Natural killer cell treated with Interleukin-12 subunit alpha and Interleukin-12 subunit beta and Interleukin-15 and Interleukin-18, amount 100 ng/mL, for 72 hours (primary cell): ENCODE measurements at places on chromosomes 12 and 14. TPM values are rescaled to one million over a fixed set of nuclear protein-coding genes. Genes with fewer than 3 reads are reported as not detected.

The BDKRB2 gene
- total RNA-seq = not detected

DNA sequence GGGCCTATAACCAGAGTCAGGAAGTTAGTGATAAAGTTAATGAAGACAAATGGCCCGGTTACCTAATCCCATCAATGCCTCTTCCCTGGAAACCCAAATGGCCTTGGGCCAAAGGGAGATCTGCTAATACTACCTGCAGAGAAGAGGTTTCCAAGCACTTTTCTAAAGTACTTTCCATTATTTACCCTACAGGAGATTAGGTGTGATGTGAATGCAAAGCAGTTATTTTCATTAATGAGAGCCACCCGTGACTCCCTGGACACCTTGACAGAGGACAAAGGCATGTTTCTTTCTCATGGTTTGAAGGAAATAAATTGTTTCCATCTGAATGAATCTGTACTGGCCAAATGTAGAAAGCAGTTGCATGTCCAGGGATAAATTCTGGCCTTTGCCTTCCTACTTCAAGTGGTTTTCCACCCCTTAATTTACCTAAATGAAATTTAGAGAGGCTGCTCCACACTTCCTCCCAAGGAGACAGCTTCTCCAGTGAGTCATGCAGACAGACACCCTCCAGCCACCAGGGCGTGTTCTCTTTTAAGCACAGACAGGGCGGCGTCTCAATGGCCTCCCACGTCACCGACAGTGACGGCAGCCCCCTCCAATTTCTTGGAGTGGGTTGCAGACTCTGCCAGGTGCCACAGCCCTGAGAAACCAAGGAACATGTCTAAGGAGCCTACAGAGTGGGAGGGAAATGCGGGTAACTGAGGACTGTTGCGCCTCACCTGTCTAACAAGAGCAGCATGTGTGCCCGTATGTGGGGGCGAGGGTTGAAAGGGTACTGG is 43.9 kb upstream of the GNPNAT1 start:
- H3K4me1 ChIP-seq = no peaks in the 10 kb centered on the region
- no peak for DNase-seq
- H3K36me3 ChIP-seq = no peaks in the 10 kb centered on the region
- no peak overlapping the region for H3K4me3 ChIP-seq

The LHX5 gene
- not detected for total RNA-seq

The RHEBL1 gene
- total RNA-seq = 21.9 TPM

GRCh38 chr14:65346895-65347294 is 65.6 kb upstream of the FUT8 start:
- peaks cover 2% of the 10 kb centered on the region for H3K27me3 ChIP-seq
- DNase-seq = no peak
- H3K4me3 ChIP-seq = no peak overlapping the region
- no peaks in the 10 kb centered on the region for H3K36me3 ChIP-seq

- no peak overlapping the region for H3K4me3 ChIP-seq
- H3K27ac ChIP-seq = no peak overlapping the region
- no peaks in the 10 kb centered on the region for H3K27me3 ChIP-seq
- H3K36me3 ChIP-seq = peaks cover 41% of the 10 kb centered on the region
- peaks cover 20% of the 10 kb centered on the region for H3K4me1 ChIP-seq
- DNase-seq = no peak
Observed at GRCh38 chr12:116719731-116720528, 17.9 kb downstream of the SPRING1 start.

GRCh38 chr12:31321897-31322228 is 4.1 kb downstream of the SINHCAF start:
- H3K4me1 ChIP-seq = peaks cover 56% of the 10 kb centered on the region
- no peak overlapping the region for H3K27ac ChIP-seq
- H3K4me3 ChIP-seq = peak overlapping the region; percentile 83
- H3K36me3 ChIP-seq = no peaks in the 10 kb centered on the region

- no peak overlapping the region for H3K4me3 ChIP-seq
- peaks cover 2% of the 10 kb centered on the region for H3K4me1 ChIP-seq
Observed at GRCh38 chr14:99066378-99066777, 205.6 kb downstream of the BCL11B start.

The E2F7 gene
- total RNA-seq = 10.7 TPM

DNA sequence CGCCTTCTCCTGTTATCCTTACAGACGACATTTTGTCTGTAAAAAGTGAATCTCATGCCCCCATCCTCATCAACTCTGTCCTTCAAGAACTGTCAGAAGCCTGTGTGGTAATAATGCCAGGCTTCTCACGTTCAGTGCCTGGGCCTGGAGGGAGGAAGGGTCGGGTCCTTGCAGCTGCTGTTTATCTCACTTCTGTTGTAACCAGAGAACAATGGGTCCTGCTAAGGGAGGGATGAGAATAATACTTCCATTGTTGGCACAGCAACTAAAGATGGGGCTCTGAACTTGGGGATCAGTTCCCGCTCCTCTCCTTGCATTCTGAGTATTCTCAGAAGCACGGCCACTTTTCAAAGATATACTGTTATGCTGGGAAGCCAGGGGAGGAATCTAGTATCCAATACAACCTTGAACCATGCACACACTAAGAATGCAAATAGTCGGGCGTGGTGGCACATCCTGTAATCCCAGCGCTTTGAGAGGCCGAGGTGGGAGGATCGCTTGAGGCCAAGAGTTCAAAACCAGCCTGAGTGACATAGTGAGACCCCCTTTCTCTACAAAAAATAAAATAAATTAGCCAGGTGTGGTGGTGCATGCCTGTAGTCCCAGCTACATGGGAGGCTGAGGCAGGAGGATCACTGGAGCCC is 38.8 kb upstream of the NINJ2 start:
- H3K27me3 ChIP-seq = no peaks in the 10 kb centered on the region
- no peak overlapping the region for H3K4me3 ChIP-seq
- peaks cover 9% of the 10 kb centered on the region for H3K36me3 ChIP-seq
- DNase-seq = no peak
- H3K4me1 ChIP-seq = peaks cover 4% of the 10 kb centered on the region
- H3K27ac ChIP-seq = no peak overlapping the region

The MYL2 gene
- not detected for total RNA-seq

DNA sequence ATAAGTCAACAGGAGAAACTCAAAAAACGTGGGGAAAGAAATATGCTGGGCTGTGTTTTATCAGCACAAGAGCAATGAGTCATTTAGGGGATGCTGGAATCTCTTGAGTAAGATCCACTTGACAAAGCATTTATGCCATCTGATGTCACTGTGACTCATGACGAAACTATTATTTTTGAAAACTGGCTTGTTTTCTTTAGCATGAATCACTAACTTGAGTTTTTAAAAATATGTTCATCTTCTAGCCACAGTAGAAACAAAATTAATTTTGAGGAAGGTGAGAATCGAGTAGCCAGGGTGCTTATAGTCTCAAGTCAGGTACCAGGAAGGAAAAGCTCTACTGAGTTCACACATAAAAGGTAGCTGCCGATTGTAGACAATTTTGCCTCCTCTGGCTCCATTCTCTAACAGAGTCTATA is 456.2 kb upstream of the MGAT4C start:
- DNase-seq = no peak
- H3K27ac ChIP-seq = no peak overlapping the region
- H3K36me3 ChIP-seq = no peaks in the 10 kb centered on the region
- no peak overlapping the region for H3K4me3 ChIP-seq
